CD4-positive, alpha-beta T cell (primary cell): ENCODE measurements at places on chromosomes 6 and 20. TPM values are rescaled to one million over a fixed set of nuclear protein-coding genes. Genes with fewer than 3 reads are reported as not detected.

DNA sequence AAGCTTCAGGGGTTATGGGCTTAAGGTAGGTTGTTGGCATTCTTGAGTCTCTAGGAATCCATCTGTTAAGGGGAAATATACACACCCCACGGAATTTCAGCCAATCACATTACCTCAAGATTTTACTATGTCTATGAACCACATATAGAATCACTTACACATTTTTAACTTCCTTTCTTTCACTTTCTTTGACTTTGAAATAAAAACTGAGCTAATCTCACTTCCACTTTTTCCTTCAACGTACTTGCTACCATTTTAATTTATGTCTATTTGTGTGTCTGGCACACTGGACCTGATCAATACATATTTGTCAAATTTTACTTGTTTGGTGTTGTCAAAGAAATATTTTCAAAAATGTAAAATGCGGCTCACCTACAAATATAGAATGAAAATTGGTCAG lies 545.4 kb upstream of the JAG1 start:
- no peak for DNase-seq

GRCh38 chr20:56689852-56690485 lies 60.9 kb downstream of the TFAP2C start:
- DNase-seq = no peak

DNA sequence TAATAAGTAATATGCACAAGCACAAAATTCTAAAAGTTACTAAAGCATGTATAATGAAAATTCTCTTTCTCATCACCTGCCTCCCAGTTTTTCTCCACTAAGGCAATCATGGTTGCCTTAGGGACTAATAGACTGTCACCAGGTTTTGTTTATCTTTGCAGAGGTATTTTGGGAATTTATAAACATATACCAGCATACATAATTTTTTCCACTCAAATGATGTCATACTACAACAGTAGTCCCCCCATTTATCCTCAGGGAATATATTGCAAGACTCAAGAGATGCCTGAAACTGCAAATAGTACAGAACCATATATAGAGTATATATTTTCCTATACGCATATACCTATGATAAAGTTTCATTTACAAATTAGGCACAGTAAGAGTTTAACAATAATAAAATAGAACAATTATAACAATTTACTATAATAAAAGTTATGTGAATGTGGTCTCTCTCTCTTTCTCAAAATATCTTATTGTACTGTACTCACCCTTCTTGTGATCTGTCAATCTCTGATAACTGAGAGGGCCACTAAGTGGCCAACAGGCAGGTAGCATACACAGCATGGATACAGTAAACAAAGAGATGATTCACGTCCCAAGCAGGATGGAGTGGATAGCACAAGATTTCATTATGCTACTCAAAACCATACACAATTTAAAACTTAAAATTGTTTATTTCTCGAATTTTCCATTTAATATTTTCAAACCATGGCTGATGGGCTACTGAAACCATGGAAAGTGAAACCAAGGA lies 19.7 kb downstream of the RBL1 start:
- DNase-seq = no peak

DNA sequence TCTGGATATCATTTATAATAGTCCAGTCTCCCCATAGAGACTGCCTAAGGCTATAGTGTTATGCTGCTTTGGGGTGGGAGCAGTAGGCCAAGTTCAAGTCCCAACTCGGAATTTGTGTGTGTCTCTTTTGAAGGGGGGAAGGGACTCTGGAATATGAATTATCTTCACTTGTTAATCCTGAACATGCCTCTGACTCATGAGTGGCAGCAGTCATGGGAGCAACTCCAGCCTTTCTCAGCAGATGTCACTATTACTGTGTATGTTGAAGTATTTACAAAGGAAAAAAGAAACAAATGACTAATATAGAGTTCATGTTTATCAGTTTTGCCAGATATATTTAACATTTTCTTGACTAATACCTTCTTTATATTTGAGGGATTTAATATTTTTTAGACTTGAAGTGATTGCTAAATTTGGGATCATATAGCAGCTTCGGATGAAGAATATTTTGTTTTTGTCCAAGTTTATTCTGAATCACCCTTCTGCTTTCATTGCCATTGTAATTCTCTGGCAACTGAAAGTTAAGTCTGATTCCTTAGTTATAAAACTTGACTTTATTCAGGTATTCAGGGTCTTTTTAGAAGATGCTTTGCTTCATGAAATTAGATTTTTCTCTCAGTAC lies 23.4 kb downstream of the FAM217A start:
- DNase-seq = no peak

DNA sequence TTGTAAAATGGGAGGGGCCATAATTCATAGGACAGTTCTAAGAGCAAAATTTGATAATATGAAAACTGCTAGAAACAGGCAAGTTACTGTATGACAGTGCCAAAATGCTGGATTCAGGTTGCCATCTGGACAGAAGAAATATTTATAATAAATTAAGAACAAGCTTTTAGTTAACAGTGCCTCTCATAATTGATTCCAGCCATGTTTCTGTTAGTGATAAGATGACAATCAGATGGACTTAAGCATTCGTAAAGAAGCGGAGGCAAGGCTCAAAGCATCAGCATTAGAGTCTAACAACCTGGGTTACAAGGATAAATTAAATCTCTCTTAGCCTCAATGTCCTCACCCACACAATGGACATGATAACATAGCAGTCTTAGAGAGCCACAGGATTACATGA lies 61.0 kb downstream of the SESN1 start:
- no peak for DNase-seq

- DNase-seq = peak; percentile 89
Measured at GRCh38 chr6:163413345-163414116, 987 bp upstream of the QKI start.

FNDC11 gene
- total RNA-seq = 1.7 TPM

EBF4 gene
- 5.1 TPM for total RNA-seq

DNA sequence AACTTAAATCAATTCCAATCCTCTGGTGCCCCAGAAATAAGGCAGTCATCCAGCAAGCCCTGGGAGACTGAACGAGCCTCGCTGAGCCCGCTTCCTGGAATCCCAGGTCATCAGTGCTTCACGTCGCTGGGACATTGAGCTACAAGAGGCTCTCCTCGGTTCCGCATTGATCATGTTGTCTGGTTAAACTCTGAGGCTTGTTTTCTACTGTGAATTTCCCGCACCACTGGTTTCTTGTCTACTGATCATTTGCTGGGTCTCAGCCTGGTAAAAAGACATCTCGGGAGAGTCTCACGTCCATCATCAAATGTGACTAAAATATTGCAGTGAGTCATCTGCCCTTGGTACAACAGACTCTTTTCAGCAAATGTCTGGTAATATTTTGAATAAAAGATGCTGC lies 569.2 kb downstream of the QKI start:
- no peak for DNase-seq

GRCh38 chr6:154138793-154139192 lies 99.8 kb downstream of the OPRM1 start:
- no peak for DNase-seq

GRCh38 chr6:128295670-128296069 lies 224.7 kb downstream of the PTPRK start:
- DNase-seq = no peak

DNA sequence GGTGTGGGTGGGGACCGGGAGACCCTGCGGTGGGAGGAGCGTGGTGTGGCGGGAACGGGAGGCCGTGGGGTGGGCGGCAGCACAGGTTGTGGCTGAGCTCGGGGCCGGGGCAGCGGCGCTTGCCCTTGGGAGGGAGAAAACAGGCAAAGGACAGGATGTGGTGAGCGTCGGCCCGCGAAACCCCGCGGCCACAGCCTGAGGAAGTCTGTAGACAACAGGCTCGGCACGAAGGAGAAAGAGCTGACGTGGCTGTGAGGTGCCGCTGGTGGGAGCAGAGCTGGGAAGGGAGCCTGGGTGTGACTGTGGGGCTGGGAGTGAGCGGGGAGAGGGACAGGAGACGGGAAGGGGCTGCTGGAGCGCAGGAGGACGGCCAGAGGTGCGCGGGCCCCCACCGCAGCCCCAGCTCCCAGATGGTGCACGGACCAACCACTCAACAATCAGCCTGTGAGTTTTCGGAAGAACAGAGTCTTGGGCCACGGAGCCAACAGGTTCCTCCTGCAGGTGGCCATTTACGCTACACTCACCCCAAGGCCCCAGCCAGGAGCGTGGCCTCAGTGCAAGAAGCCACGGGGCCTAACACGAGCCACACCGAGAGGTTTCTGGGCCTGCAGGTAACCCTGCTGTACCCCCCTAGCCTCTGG lies 202.8 kb downstream of the DLL1 start:
- DNase-seq = peak; percentile 53

GRCh38 chr20:61762167-61762710 lies 303.4 kb downstream of the TAF4 start:
- no peak for DNase-seq

TRIM38 gene
- 17.0 TPM for total RNA-seq

HSF2 gene
- 47.6 TPM for total RNA-seq

SGK2 gene
- 0.38 TPM for total RNA-seq

- DNase-seq = no peak
Measured at GRCh38 chr20:49214571-49214970, 4.6 kb upstream of the DDX27 start.

OR2B6 gene
- total RNA-seq = not detected

DNA sequence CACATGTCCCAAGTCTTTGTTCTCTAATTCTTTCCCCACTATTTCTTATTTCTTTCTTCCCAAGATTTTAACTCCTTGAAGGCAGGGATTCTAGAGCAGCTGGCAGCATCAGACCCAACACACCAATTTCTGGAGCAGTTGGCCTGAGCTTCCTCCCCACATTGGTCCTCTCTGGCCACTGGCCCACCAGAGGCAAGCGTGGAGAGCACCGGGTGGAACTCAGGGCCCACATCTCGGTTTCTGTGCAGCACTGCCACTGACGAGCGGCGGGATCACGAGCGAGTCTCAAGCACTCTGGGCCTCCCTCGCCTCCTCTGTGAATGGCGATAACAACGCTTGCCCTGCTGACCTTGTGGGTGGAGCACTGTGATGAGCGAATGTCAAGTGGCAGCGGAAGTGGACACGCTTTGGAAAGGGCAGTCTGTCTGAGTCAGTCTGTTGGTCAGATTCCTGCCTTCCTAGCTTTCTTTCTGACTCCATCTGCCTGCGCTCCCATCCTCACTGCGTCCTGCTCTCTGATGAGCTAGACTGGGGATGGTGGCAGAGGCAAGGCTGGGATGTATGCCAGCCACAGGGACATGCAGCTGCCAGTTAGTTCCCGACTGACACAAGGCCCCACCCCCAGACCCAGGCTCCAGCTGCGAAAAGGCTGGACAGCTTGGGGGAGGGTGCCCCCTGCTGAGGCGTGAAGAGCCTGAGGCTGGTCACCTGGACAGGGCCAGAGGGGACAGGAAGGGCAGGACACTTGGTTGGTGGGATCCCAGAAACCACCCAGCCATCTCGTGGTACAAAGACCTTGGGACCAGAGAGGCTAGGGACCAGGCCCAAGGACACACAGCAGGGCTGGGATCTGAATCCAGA lies 4.5 kb upstream of the SPDEF start:
- DNase-seq = no peak

- DNase-seq = peak; percentile 37
Measured at GRCh38 chr6:109373762-109374161, 8.5 kb downstream of the CD164 start.

DNA sequence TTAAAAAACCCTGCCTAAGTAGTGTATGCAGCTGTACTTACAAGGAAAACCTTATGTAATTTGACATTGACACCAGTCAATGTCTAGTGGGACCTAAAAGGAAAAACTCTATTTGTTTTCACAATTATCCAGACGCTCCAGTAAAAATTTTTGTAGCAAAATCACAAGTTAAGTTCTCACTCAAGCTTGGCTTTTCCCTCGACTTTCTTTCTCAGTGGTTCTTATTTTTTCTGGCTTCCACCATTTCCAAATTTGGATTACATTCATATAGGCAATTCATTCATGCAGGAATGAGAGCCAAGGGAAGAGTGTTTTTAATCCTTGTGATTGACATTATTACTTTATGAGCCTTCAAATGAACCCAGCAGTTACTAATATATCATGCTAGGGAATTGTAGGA lies 66.0 kb upstream of the ADGRG6 start:
- no peak for DNase-seq

- DNase-seq = peak; percentile 80
Measured at GRCh38 chr6:17156112-17156921, 54.5 kb downstream of the STMND1 start.

DNA sequence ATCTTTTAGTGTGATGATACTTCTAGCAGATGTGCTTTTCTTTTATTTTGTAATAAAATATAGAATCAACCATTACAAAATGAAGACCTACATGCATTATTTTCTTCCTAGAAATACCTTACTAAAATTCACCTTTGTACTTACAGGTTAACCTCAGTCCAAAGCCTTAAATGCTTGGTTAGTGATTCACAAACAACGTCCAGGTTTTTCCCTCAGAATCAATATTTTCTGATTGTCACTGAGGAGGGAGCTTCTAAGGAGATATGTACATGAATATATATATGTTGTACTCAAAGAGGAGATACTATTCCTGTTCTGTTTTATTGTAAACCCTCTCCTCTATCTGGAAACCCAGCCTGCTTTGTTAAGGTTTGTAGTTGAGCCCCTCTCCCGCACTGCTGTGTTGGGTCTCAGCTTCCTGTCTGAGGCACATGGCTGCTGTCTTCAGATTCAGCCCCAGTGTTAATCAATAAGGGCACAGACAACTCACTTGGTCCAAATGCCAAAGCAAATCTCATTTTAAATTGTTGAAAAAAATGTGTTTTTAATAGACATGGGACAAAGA lies 33.9 kb upstream of the HS3ST5 start:
- no peak for DNase-seq

PPP1R16B gene
- 91.1 TPM for total RNA-seq

DNA sequence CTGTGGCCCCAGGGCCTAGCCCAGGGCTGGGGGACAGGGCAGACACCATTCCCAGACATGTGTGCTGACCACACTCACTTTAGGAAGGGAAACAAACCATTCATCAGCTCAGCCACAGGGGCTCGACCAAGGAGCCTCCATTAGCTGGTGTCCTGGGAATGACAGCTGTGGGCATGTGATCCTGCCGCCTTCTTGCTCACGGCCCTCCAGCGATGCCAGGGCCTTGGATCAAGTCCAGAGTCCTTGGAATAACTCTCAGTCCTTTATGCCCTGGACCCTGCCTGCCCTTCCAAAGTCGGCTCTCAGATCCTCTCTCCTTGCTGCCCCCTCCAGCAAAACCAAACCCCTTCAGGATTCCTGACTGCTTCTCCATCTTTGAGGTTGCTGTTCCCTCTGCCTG lies 165.0 kb upstream of the RNF24 start:
- no peak for DNase-seq
